ENCODE measurements at places on chromosomes 4 and X.

GRCh38 chrX:110222497-110223257 is 95.2 kb downstream of the AMMECR1 start:
- DNase-seq: no peak

DNA sequence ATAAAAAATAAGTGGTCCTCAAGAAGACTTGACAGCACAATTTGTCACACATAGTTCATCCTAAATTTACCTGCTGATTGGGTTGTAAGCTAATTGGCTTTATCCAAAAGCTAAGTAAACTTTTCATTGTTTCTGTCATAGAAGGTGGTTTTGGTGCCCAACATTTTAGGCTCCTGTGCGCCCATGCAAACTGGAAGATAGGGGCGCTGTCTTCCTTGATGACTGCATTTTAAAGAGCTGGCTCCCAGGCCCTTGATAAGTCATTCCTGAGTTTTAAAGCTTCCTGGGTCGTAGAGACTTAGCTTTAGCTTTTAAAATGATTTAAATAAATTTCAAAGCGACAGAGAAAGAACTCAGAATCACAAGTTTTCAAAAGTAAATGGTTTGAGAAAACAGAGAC is 625.4 kb upstream of the GALNT7 start:
- no peak for DNase-seq

DNA sequence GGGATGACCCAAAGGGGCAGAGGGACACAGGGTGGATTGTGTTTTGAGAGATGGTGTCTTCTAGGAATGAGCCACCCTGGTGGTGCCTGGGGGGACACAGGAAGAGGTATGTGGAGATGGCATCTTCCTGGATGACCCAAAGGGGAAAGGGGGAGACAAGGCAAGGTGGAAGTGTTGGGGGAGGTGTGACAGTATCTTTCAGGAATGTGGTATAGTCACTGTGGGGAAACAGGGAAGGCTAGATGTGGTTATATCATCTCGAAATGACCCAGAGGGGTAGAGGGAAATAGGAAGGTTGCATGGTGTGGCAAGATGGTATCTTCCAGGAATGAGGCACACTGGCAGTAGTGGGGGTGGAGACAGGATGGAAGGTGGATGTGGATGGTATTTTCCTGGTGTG is 62.9 kb downstream of the MAOA start:
- DNase-seq: no peak

DNA sequence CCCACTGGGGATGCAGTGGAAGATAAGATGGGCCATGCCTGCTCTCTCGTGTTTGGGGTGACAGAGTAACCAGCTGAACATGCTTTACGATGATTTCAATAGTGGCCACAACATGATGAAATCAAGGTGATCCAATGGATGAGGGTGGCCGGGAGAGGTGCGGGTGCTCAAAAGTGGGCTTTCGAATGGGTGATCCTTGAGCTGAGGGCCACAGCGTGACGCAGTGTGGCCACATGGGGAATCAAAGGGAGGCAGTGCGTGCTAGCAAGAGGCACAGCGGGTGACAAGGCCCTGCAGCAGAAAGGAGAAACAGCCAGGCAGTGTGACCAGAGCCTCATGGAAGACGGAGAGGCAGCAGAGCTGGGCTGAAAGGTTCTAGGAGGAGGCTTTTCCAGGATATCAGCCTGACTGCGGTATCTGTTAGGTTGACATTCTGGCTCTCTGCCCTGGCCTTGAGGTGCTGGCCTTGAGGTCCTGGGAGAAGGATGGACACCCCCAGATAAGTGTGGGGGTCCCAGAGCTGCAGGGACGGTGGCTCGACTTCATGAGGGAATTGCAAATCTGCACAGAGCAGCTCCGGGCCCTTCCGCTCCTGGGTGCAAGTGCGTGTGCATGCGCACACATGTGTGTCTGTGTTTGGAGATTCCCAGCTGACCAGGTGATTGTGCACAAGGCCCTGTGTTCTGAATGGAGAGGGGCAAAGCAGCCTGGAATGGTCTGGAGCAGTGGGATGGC is 38.0 kb upstream of the GPR78 start:
- DNase-seq: no peak

DNA sequence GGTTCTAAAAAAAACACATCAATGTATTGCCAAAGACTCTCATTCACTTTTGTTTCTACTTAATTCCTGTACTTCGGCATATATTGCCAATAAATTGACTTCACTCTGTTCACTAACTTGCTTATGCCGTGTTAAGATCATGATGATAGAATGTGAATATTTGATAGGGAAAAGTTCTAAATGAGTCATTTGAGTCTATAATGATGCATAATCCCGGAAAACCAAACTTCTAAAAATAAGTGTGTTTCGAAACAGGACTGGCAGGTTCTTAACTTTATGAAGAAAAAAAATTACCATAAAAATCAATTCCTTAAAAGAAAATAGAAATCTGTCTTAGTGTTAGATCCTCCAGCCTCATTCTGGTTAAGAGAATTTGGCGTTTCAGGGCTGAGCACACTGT is 387.5 kb upstream of the FTHL17 start:
- no peak for DNase-seq

DNA sequence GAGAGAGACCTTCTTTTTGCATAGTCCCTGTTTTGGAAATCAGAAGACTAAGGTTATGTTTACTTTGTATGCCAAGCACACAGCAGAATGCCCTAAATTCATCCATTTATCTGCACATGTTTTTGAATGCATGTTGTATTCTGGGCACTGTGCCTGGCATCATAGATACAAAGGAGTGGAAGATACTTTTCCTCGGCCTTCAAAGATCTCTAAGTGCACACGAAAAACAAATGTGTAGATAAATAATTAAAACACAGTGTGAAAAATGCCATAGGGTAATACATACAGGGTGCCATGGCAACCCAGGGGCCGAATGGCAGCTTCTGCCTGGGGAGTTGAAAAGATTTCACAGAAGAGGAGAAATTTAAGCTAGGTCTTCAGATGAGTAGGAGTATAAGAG is 390.6 kb upstream of the ATOH1 start:
- DNase-seq: no peak

All from SJSA1 (cell line).